ENCODE measurements at places on chromosomes 4 and X.

GRCh38 chr4:125658773-125659172, 344.0 kb downstream of the FAT4 start:
- no peak for DNase-seq
- H3K4me3 ChIP-seq: no peak overlapping the region
- H3K36me3 ChIP-seq: no peaks in the 10 kb centered on the region
- H3K4me1 ChIP-seq: no peaks in the 10 kb centered on the region
- H3K27ac ChIP-seq: no peak overlapping the region

DNA sequence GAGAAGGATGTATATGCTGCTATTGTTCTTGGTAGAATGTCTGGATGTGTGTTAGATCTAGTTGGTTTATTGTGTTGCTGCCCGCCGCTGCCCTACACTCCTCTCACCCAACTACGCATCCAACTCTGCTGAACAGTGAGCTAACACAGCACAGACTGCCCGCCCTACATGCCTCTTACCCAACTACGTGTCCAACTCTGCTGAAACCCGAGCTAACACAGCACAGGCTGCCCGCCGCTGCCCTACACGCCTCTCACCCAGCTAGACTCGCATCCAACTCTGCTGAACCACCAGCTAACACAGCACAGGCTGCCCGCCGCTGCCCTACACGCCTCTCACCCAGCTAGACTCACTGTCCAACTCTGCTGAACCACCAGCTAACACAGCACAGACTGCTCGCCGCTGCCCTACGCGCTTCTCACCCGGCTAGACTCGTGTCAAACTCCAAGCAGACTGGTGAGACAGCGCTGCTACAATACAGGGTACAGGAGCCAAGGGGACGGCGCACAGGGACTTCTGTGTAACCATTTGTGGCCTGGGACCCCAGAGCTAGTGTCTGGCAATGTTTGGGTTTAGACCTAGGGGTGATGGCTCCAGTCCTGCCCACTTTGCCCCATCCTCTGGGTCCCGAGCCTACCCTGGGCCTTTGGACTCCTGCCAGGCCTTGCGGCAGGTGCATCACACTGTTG, 11.6 kb upstream of the CTBP1 start:
- DNase-seq: no peak
- H3K4me3 ChIP-seq: no peak overlapping the region
- H3K4me1 ChIP-seq: no peaks in the 10 kb centered on the region
- no peak overlapping the region for H3K27ac ChIP-seq
- no peaks in the 10 kb centered on the region for H3K27me3 ChIP-seq
- H3K36me3 ChIP-seq: no peaks in the 10 kb centered on the region

GRCh38 chrX:154532690-154533089, 14.0 kb downstream of the G6PD start:
- peaks cover 24% of the 10 kb centered on the region for H3K36me3 ChIP-seq
- no peak overlapping the region for H3K4me3 ChIP-seq
- H3K27ac ChIP-seq: no peak overlapping the region
- no peak for DNase-seq
- H3K4me1 ChIP-seq: peaks cover 2% of the 10 kb centered on the region
- H3K27me3 ChIP-seq: no peaks in the 10 kb centered on the region

DNA sequence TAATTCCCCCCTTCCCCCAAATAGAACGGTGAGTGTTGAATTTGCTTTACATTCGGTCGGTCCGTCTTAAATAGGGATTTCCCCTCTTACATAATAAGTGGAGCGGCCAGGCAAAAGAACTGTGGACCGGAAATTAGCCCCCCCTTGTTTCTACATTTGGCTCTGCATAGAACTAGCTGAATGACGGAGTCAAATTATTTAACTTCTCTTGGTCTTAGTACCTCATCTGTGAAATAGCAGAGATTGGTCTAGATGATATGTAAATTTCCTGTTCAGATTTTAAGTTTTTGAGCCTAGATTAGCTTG, 1.3 kb downstream of the SPATA18 start:
- H3K4me1 ChIP-seq: no peaks in the 10 kb centered on the region
- H3K4me3 ChIP-seq: peak overlapping the region; percentile 76
- DNase-seq: peak; percentile 28
- H3K36me3 ChIP-seq: no peaks in the 10 kb centered on the region
- no peak overlapping the region for H3K27ac ChIP-seq
- H3K27me3 ChIP-seq: no peaks in the 10 kb centered on the region

- H3K36me3 ChIP-seq: peaks cover 5% of the 10 kb centered on the region
- H3K27me3 ChIP-seq: no peaks in the 10 kb centered on the region
- H3K27ac ChIP-seq: no peak overlapping the region
- DNase-seq: peak; percentile 15
- H3K4me1 ChIP-seq: no peaks in the 10 kb centered on the region
These were observed 23.1 kb downstream of the ANTXR2 start for GRCh38 chr4:80049813-80050534.

- no peaks in the 10 kb centered on the region for H3K4me1 ChIP-seq
- H3K27ac ChIP-seq: no peak overlapping the region
- no peak for DNase-seq
These were observed 81.7 kb downstream of the PWWP3B start for GRCh38 chrX:106249706-106250379.

GRCh38 chr4:5592272-5592671, 116.1 kb downstream of the EVC2 start:
- DNase-seq: no peak
- no peak overlapping the region for H3K27ac ChIP-seq
- no peaks in the 10 kb centered on the region for H3K4me1 ChIP-seq
- H3K36me3 ChIP-seq: no peaks in the 10 kb centered on the region
- H3K27me3 ChIP-seq: no peaks in the 10 kb centered on the region

- no peaks in the 10 kb centered on the region for H3K4me1 ChIP-seq
- H3K36me3 ChIP-seq: no peaks in the 10 kb centered on the region
- no peak overlapping the region for H3K4me3 ChIP-seq
These were observed 496.5 kb upstream of the LCORL start for GRCh38 chr4:18518098-18518497.

GRCh38 chr4:79663141-79663540, 255.1 kb upstream of the GK2 start:
- no peak overlapping the region for H3K4me3 ChIP-seq
- H3K27me3 ChIP-seq: no peaks in the 10 kb centered on the region
- DNase-seq: no peak
- no peaks in the 10 kb centered on the region for H3K36me3 ChIP-seq

- no peaks in the 10 kb centered on the region for H3K27me3 ChIP-seq
- H3K4me3 ChIP-seq: no peak overlapping the region
- no peaks in the 10 kb centered on the region for H3K4me1 ChIP-seq
- H3K27ac ChIP-seq: no peak overlapping the region
These were observed 13.5 kb upstream of the ASMTL start for GRCh38 chrX:1466232-1466661.

DNA sequence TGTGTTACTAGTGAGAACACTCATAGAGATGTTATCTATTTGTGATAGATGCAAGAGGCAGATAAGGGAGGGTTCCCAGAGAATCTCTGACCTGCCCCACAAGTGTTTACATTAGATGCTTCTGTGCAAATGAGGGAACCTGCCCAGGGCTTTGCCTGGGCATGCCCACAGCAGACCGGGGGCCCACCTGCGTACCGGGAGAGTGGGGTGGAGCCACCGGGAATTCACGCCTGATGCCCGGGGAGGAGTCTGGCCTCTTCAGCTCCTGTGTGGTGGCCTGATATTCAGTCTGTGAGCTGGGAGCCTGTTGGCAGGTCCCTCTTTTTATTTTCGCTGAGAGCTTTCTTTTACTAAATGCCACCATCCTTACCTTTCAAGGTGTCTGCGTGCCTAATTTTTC, 155.7 kb downstream of the SNCA start:
- no peaks in the 10 kb centered on the region for H3K27me3 ChIP-seq
- H3K27ac ChIP-seq: no peak overlapping the region
- no peak overlapping the region for H3K4me3 ChIP-seq
- no peak for DNase-seq
- no peaks in the 10 kb centered on the region for H3K4me1 ChIP-seq

GRCh38 chr4:104490770-104491480, 3.8 kb downstream of the CXXC4 start:
- peak overlapping the region; percentile 27 for H3K4me3 ChIP-seq
- H3K27ac ChIP-seq: no peak overlapping the region
- no peaks in the 10 kb centered on the region for H3K36me3 ChIP-seq
- H3K4me1 ChIP-seq: no peaks in the 10 kb centered on the region

- H3K27me3 ChIP-seq: no peaks in the 10 kb centered on the region
- no peak overlapping the region for H3K27ac ChIP-seq
- no peaks in the 10 kb centered on the region for H3K4me1 ChIP-seq
These were observed 38.8 kb upstream of the MAD2L1 start for GRCh38 chr4:120105472-120105871.

GRCh38 chr4:1576304-1576960, 107.7 kb downstream of the FAM53A start:
- H3K27me3 ChIP-seq: no peaks in the 10 kb centered on the region
- H3K36me3 ChIP-seq: no peaks in the 10 kb centered on the region
- H3K27ac ChIP-seq: no peak overlapping the region
- H3K4me3 ChIP-seq: no peak overlapping the region
- DNase-seq: no peak

DNA sequence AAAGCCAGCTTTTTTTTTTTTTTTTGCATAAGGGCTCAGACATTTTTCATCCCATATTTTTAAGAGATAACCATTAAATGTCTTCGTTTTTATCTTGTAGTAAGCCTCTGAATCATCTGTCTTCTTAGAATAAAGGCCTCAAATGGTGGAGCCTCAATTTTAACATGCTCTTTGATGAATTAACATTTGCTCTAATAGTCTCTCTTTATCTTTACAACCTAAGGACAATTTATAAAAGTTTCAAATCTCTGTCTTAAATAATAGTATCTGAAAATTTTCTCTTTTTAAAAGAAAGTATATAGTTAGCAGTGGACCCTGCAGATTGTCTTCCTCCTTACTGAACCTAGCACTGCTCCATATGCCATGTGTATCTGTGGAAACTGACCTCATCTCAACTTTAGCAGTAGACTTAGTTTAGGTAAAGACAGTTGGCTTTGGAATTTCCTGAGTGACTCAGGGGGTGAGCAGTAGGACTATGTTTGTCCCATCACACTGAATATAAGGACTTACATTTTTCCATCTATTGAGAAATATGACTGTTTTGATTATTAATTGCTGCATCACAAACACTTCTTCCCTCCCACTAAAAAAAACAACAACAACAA, 1658.0 kb downstream of the STIM2 start:
- no peaks in the 10 kb centered on the region for H3K27me3 ChIP-seq
- no peak overlapping the region for H3K27ac ChIP-seq
- H3K4me1 ChIP-seq: no peaks in the 10 kb centered on the region

DNA sequence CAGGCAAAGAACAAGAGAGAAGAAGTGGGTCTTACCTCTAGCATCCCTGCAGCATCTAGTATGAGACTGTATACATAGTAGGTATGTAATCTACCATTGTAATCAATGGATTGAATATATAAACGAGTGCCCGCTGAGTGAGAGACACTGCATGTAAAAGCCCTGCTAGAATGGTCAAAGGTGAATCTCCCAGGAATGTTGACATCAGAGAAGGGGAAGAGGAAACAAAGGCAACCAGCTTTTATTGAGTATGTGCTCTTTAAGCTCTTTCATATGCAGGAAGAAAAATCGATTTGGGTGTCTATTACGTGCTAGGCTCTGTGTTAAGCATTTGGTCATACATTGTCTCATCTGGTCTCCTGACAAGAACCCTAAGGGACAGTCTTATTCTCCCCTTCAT, 91.9 kb upstream of the KLHL13 start:
- no peaks in the 10 kb centered on the region for H3K27me3 ChIP-seq
- no peak for DNase-seq
- H3K27ac ChIP-seq: no peak overlapping the region
- no peaks in the 10 kb centered on the region for H3K4me1 ChIP-seq

GRCh38 chr4:105509291-105509690, 35.4 kb upstream of the PPA2 start:
- no peaks in the 10 kb centered on the region for H3K4me1 ChIP-seq
- H3K4me3 ChIP-seq: no peak overlapping the region
- DNase-seq: no peak
- no peaks in the 10 kb centered on the region for H3K27me3 ChIP-seq

- no peak overlapping the region for H3K4me3 ChIP-seq
- no peaks in the 10 kb centered on the region for H3K27me3 ChIP-seq
- no peak overlapping the region for H3K27ac ChIP-seq
- no peak for DNase-seq
- no peaks in the 10 kb centered on the region for H3K4me1 ChIP-seq
- H3K36me3 ChIP-seq: no peaks in the 10 kb centered on the region
These were observed 1344.5 kb upstream of the PCDH7 start for GRCh38 chr4:29375716-29376115.

DNA sequence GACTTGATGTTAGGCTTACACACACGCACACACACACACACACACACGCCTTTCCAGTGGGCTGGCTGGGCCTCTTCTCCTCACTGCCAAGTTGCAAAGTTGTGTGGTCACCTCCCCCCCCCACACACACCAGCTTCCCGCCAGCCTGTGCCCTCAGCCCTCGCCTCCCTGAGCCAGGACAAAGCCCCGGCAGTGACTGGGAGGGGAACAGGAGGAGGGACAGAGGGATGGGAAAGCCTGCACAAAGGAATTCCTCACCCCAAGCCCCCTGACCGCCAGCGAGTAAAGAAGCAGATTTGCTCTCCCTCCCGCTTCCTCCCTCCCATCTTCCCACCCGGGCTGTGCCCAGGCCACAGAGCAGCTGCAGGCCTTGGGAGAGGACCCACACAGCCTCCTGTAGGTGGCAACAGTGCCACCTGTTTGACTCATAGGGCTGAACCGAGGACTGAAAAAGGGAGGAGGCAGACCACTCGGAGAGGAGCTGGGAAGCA, at the start of gene GDPD2:
TSS of gene GDPD2 (plus strand) at position 464 of the 491 bp plus-strand sequence. CDS start 1,671 bp downstream, outside the sequence.
- H3K4me3 ChIP-seq: no peak within 1 kb of the TSS
- no peaks in the 10 kb centered on the region for H3K4me1 ChIP-seq
- H3K27ac ChIP-seq: no peak within 1 kb of the TSS
- no peaks in the 10 kb centered on the region for H3K36me3 ChIP-seq

DNA sequence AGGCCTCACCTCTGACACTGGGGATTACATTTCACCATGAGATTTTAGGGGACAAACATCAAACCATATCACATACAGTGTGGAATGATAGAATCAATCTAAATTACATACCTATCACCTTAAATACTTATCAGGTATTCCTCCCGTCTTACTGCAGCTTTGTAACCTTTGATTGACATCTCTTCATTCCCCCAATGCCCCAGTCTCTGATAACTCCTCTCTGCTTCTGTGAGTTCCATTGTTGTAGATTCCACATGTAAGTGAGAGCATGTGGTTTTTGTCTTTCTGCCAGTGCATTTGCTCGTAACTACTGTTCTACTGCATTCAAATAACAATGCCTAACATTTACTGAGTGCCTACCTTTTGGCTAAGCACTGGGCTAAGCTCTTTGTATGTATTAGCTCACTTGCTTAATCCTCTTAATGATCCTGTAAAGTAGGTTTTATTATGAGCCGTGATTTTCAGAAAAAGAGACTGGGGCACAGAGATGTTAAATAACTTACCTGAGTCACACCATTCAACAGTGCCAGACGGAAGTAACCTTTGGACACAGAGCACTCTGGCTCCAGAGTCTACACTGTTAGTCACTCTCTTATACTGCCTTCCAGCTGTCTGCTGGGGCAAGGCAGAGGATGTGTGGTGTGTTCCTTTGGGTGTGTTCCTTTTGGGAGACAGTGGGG, 63.7 kb upstream of the ESX1 start:
- H3K4me3 ChIP-seq: no peak overlapping the region
- H3K4me1 ChIP-seq: no peaks in the 10 kb centered on the region
- peak; percentile 23 for DNase-seq

Measured in fibroblast of lung (primary cell).